Nephron progenitor cell (in vitro differentiated cells): ENCODE measurements at places on chromosomes 3 and 15.
A peak's percentile ranks its signal among the peaks of the same experiment; 100 is the strongest.

- no peak for DNase-seq
Observed at GRCh38 chr3:195770081-195770840, 41.5 kb downstream of the MUC4 start.

DNA sequence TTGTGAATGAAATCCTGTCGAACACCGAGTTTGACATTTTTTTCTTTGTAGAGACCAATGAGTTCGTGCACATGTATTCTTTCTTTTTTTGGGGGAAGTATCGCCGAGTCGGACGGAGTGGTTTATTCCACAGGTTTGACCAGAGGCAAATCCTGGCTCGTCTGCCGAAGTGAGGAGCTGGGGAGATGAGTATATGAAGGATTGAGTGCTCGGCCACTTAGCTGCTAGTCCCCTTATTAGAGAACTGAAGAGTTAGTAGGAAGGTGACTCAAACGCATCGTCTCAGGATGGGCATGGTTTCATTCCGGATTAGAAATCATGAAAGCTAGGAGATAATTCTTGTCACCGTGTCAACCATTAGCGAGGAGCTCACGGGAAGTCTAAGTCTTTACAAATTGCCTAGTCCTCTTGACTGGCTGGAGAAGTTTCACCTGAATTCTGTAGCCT, 154.7 kb upstream of the GOLIM4 start:
- DNase-seq: peak; percentile 5

GRCh38 chr15:26674467-26674866, 98.4 kb downstream of the GABRB3 start:
- DNase-seq: no peak

- DNase-seq: no peak
Observed at GRCh38 chr3:81931265-81932251, 170.1 kb upstream of the GBE1 start.

DNA sequence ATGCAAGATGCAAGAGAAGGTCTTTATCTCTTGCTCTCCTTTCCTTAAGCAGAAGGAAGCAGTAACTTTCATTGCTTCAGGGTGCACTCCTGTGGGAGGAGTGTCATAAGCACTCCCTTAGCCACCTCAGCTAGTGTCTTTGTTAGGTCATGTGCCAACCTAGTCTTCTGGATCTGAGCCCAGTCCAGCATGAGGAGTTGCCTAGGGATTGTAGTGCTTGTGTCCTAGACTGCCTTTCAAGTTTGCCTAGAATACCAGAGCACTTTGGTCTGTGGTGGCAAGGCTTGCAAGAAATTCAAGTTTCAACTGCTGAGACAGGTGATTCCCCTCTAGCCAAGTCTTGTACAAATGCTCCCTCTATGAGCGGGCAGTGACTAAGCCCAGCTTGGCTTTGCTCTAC, 633.6 kb downstream of the ZNF385D start:
- no peak for DNase-seq

DNA sequence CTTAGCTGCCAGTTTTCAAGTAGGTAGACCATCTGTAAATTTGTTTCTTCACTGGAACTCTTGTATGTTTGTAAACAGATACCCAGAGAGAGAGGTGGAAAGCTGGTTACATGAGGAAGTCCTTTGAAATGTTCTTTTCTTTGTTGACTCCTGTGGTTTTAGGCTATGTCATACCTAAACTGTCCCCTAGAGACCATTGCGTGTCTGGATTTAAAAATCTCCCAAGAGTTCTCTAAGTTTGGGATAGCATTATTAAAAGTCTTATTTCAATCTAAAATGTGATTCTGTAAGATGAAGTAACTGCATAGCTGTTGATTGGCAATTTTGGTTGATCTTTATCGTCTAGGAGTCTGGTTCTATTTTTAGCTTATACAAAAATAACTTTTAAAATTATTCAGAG, 127.2 kb downstream of the GHSR start:
- DNase-seq: no peak

DNA sequence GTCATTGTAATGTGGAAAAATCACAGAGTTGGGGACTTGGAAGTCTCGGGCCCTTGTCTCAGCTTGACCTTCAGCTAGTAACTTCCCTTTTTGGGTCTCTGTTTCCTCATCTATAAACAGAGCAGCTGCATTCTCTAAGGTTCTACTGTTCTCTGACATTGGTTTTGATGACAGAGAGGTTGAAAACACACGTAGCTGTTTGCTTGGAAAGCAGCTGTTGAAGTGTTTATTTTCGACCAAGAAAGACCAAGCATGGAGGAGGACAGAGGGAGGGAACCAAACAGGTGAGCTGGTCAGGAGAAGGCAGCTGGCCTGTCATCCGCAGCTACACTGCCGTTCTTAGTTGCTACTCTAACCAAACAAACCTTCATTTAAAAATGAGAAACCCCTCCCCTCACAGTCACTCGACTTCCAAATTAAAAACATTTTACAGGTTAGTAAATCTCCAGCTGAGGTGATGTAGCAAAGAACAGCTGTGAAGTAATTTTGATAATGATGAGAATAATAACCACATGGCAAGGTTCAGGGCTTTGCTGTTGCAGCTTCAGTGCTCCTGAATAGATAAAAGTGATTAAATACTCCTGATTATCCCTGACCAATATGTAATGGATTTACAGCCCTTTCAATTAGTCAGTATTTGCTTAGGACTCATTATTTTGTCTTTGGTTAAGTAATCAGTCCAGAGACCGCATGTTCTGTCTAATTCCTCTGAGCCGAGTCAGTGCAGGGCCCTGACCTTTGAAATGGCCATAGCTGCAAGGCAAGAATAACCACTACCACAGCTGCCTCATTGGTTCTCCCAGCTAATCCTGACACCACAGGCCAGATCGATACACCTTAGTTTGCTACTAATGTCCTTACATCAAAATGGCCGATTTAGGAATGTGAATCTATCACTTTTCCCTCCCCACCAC, 65.3 kb downstream of the MEIS2 start:
- DNase-seq: no peak

DNA sequence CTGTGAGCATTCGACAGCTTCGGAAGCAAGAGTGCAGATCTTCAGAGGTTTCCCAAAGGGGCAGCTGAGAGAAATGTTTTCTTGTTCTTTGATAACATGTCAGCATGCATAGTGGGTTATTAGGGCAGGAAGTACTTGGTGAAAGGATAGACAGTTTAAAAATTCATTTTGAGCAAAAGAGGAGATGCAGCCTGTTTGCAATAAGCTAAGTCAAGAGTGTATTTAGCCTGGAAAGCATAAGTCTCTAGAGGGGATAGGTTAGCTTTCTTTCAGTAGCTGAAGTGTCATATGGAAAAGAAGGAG, 7.4 kb downstream of the SLC6A11 start:
- no peak for DNase-seq

- DNase-seq: no peak
Observed at GRCh38 chr3:151578495-151578894, 117.6 kb upstream of the IGSF10 start.

DNA sequence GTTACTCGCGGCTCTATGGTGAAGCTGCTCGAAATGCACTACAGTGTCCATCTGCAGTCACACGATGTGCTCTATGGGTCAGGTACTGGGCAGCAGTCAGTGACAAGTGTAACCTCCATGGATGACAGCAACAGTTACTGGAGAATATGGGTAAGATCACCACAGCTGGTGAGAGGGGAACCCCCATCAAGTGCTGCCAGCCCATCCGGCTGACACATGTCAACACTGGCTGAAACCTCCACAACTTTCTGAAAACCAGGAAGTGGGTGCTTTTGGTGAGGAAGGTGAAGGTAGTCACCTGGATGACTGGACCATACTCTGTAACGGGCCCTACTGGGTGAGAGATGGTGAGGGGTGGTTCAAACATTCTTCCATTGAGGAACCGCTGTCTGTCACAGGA, 87.4 kb upstream of the C15orf39 start:
- no peak for DNase-seq

DNA sequence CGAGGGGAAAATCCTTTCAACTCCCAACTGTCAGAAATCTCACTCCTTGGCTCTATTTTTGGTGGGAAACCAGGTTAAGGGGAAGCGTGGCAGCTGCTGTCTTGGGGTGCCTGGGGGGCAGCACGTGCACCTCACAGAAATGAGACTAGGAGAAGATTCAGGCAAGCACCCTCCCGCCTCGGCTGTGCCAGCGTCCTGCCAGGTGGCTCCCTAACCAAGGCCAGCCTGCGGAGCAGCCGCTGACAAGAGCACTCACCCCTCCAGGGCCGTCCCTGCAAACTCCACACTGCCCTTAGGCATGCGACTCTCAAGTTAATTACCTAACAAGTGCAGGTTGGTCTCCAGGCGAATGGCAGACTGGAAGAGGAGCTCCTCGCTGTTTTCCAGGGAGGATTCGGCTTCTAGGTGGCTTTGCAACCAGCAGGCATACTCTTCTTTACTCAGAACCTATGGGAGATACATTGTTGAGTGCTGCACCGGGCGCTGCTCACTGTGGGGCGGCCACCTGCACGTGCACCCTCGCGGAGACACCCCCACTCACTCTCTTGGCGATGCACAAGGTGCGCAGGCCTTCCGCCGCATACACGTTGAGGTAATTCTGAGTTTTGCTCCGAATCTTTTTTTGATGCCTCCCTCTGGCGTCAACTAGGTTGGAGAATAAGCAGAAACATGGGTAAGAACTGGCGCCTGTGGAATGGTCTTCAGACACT, 155.3 kb downstream of the ATP10A start:
- no peak for DNase-seq

DNA sequence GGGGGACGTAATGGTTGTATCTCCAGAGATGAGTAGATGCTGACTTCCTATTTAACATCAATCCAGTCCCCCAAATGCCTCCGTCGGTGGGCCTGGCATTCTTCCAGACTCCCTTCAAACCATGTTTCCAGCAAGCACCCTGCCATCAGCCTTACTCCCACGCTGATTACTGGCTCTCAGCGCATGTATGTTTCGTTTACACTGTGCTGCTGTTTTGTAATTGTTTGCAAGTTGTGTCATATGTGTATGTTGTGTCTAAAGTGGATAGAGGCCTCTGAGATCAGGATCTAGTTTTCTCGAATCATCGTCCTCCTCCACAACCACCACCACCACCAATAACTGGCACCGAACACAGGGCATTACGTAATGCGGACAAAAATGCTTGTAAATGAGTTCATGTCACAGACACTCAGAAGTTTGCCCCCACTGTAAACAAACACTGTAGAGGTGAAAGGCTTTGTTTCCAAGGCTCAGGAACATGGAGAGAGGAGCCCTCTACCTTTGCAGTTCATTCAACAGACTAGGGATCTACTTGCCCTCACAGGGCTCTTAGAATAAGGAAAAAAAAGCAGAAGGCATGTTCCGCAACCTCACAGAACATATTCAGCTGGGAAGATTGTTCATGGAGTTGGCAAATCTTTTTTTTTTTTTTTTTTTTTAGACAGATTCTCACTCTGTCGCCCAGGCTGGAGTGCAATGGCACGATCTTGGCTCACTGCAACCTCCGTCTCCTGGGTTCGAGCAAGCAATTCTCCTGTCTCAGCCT, 46.1 kb upstream of the SEMA4B start:
- no peak for DNase-seq

GRCh38 chr3:182420741-182421140, 372.6 kb upstream of the ATP11B start:
- DNase-seq: no peak

DNA sequence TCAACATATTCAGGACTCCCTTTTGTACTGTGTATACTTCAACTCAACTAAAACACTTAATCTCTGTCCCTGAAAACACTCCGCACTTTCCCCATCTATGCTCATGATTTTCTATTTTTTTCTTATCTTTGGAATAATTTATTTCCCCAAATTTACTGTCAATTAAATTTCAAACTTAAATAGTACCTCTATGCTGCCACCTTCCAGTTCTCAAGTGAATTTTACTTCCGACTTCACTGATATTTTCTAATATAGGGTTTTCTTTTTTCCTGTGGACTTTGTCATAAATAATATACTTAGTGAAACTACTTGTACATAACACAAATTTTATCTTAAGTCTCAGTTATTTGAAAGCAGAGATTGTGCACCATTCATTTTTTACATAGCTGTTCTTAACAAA, 1303.3 kb downstream of the OTOL1 start:
- DNase-seq: no peak

- no peak for DNase-seq
Observed at GRCh38 chr15:75056036-75056435, 32.6 kb downstream of the PPCDC start.

DNA sequence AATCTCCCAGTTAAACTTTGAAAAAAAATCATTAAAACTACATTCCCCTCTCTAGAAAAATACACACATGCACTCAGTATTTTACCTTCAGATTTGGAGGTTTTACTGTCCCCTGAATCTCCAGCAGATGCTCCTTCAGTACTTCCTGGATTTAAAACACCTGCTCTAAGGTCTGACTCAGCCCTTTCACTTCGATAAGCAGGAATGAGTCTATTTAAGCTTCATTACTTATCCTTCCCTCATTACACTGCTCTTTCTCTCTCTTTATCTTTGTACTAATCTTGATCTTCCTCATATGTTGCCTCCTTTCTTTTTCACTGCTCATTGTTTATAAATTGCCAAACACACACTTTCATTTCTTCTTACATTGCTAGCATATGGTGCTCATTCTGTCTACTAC, 443.9 kb downstream of the DIPK2A start:
- DNase-seq: no peak

DNA sequence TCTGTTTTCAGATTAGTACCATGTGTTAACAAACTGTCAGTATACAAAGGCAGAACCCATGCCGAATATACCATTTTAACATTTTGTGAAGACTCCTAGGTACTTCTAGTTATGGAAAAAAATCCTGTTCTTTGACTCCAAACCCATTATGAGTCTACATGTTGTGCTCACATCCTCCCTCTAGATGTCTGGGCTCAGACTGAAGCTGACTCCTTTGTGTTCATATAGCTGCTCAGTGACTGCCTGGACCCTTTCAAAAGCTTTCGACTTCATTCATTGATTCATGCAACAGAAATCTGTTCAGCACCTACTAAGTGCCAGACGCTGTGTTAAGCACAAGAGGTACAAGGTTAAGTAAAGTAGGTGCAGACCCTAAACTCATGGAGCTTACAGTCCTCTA, 60.5 kb downstream of the MEGF11 start:
- DNase-seq: no peak

GRCh38 chr15:63277893-63278456, 570 bp downstream of the APH1B start:
- no peak for DNase-seq

- DNase-seq: no peak
Observed at GRCh38 chr3:102745881-102746280, 311.1 kb downstream of the ZPLD1 start.

GRCh38 chr3:14537590-14538450, 2.3 kb downstream of the GRIP2 start:
- no peak for DNase-seq

DNA sequence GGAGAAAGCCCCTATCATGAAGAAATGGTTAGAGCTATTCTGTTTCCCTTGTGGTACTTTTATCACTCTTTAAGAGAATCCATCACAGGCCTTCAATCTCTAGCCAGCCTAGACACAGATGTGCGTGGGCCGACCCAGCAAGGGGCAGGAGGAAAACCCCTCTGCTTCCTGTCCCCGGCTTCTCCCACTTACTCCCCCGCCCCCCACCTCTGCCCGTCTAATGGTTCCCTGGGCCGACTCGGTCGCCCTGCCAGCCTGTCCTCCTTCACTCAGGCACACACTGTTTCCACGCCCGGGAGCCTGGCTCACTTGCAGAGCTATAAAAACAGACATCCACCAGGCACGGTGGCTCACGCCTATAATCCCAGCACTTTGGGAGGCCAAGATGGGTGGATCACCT, 58.3 kb upstream of the TFRC start:
- peak; percentile 35 for DNase-seq

GRCh38 chr3:153910387-153910786, 210.8 kb upstream of the ARHGEF26 start:
- DNase-seq: no peak

GRCh38 chr15:25701721-25702465, 161.2 kb downstream of the ATP10A start:
- DNase-seq: no peak
